ENCODE measurements at places on chromosomes 5 and 9.

DNA sequence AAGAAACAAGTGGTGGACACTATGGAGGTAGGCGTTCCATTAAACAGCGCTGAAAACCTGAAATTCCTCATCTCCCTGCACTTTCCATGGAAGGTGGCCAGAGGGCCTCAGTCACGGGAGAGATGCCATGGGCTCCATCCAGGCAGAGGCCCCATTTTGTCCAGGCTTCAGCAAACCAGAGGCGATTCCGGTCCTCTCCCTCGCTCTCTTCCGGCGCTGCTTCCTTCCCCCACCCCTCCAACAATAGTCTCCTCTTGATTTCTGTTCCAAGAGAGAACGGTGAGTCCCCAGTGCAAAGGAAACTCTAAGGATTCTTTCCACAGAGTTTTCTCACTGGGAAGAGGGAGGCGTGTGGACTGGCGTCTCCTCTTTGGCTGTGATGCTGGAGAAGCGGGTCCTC is 7.5 kb downstream of the ZNF366 start:
- DNase-seq: no peak

DNA sequence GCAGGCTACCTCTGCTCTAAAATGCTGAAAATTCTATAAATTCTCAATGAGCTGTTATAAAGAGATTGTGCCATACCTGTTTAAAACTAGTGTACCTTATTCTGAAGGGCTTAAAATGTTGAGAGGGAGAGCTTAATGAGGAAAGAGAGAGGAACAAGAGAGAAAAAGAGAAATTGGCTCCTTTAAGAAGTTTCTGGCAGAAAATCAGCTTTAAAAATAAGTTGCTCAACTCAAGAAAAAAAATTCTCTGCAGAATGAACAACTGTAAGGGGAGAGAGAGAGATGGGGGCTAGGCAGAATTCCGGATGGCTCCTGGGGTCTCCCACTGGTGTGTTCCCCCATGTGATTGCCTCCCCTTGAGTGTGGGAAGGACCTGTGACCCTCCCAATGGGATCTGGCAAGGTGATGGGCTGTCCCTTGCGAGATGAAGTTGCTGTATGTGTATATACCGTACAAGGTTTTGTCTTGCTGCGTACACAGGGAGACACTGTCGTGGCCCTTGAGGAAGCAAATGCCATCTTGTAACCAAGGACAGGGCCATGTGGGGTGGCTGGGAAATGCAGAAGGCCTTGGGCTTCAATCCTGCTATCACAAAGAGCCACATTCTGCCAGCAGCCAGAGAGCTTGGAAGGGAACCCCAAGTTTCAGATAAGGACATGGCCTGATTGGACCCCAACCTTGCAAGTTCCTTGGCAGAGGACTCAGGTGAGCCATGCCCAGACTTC is 64.3 kb upstream of the S1PR3 start:
- no peak for DNase-seq

DNA sequence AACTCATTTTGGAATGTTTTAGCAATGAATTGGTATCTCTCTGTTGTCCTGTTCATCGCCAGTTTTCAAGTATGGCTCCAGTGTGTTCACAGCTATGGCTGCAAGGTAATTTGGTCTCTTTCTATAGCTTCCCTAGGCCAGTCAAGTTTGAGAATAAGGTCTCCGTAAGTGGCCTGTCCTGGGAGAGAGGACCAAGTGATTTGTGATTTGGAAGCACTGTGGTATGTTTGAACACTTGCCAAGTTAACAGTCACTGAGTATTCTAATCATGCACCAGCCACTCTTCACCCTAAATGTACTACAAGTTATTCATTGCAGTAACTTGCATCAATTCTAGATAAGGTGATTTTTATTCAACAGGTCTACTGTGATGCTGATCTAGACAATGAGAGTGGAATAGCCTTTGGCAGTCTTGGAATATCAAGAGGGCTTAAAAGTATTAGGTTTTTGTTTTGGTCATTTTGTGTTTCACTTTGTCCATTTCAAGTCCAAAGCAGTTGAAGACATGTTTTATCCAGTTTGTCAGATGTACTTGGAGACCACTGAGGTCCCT is 41.1 kb downstream of the G3BP1 start:
- no peak for DNase-seq

- no peak for DNase-seq
Observed at GRCh38 chr5:176553260-176554085, 4.3 kb downstream of the CDHR2 start.

- no peak for DNase-seq
Observed at GRCh38 chr5:154697371-154697770, 57.8 kb upstream of the LARP1 start.

Data from NCI-H460 (cell line).